ENCODE measurements at places on chromosomes 11 and 22.

DNA sequence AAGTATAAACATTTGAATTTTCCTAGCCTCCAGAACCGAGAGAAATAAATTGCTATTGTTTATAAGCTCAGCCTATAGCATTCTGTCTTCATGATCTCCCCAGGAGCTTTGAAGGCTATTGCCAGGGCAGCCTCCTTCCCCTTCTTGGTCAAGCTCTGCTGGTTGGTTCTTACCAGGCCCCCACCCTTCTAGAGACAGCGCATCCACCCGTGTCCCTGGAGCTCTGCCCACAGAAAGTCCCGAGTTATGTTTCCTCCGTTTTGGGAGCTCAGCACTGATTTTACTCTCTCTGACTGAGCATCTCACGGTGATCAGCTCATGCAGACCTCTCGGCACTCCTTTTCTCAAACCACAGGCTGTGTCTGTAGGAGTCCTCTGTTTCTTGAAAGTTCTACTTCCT lies 123.8 kb upstream of the SORL1-AS1 start:
- DNase-seq: no peak

- no peak for DNase-seq
Observed at GRCh38 chr11:15148169-15148568, 33.4 kb downstream of the INSC start.

DNA sequence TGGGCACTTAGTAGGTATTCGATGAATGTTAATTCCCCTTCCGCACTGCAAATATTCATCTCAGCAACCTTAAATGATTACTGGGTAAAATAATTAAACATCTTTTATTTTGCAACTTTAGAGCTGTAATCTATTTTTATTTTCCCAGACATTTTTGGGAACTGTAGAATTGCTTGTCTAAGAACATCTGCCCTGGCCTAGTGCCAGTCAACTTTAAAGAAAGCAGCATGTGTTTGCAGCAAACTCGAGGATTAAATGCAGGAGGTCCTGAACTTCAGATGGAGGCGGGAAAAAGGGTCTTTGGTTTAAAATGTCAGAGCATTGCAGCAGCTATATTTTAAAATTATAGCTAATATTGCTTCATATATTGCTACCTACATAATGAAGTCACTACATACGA lies 190.0 kb downstream of the PGR start:
- DNase-seq: no peak

DNA sequence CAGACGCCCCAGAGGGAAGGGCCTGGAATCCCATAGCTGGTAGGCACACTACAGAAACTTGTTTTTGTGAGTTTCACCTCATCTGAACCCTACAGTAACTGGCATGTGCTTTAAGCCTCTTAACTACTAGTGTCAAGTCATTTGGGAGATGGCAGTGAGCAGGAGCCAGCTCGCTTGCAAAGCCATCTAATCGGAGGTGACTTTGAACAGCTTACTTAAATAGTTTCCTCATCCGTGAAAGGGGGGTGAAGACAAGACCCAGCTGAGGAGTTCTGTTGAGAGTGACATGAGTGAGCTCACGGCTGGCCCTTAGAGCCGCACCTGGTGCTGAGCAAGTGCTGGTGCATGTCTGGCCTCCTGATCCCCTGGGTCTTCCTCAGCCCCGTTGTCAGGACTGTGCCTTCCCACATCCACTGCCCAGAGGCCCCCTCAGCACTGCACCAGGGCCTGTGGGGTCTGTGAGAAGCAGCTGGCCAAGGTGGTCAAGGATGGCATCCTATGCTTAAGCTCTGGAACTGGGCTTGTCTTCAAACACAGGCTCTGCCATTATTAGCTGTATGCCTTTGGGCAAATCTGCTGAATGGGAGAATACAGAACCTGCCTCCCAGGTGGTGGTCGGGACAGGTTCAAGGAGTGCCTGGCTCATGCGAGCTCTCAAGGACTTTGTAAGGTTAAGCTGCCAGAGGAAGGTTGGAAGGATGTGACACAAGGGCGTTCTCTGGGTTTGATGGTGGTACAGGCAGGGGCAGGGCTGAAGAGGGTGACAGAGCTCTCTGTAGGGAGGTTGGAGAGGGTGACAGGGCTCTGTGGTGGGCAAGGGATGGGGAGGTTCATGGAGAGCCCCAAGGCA lies 27.3 kb downstream of the INCENP start:
- no peak for DNase-seq

DNA sequence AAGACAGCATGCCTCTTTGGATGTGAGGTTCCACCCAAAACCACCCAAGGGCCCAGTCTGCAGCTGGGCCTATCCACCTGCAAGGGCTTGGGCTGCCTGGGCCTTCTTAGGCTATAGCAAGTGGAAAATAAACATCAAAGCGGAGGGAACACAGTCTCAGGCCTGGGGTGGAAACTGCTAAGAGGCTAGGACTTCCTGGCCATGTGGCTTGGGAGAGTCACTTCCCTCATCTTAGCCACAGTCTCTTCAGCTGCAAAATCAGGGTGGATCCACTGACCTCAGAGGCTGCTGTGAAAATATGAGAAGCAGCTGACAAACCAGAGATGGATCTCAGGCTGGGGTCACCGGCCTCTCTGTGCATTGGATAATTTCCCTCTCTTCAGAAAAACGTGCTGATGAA lies 30.6 kb upstream of the TFIP11 start:
- no peak for DNase-seq

DNA sequence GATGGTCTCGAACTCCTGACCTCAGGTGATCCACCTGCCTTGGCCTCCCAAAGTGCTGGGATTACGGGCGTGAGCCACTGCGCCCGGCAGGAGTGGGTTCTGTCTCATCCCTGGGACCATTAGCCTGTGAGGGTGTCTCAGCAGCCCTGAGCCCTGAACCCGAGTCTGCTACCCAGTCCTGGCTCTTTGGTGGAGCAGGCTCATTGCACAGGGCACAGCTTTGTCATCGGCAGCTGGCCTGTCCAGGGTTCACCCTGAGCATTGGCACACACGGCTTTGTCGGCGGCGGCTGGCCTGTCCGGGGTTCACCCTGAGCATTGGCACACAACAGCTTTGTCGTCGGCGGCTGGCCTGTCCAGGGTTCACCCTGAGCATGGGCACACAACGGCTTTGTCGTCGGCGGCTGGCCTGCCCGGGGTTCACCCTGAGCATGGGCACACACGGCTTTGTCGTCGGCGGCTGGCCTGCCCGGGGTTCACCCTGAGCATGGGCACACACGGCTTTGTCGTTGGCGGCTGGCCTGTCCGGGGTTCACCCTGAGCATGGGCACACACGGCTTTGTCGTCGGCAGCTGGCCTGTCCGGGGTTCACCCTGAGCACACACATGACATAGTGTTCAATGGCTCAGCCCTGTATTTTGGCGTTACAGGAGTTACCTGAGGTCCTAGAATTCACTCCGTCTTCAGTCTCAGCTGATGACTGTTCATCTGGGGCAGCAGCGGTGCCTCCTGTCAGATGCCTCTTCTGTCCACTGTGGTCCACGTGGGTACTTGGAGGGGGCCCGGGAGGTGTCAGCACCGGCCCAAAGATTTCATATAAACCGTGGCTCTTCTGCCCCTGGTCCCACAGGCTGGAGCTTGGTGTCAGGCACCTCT lies 1082.5 kb downstream of the BRD1 start:
- DNase-seq: no peak

DNA sequence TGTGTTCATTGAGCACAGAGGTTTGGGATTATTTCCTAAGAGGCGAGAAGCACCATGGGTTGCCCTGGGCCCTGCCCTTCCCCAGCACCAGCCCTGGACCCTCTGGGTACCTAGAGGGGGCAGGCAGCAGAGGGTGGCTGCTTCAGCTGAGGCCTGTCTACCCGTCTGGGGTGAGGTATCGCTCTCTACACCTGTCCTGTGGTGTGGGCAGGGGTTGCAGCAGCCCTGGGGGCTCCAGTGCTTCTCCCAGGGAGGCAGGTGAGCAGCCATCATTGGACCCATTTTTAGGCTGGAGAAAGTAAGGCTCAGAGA lies 15.6 kb downstream of the PRDM11 start:
- no peak for DNase-seq

- DNase-seq: no peak
Observed at GRCh38 chr22:39469326-39469680, 12.5 kb downstream of the MGAT3 start.

DNA sequence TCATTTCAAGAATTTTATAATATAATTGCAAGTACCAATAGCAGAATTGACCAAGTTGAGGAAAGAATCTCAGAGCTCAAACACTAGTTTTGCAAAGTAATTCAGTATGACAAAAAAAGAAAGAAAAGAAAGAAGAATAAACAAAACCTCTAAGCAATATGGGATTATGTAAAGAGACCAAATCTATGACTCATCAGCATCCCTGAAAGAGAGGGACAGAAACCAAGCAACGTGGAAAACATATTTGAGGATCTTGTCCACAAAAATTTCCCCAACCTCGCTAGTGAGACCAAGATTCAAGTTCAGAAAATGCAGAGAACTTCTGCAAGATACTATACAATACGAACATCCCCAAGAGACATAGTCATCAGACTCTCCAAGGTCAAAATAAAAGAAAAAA lies 203.7 kb upstream of the DDI1 start:
- no peak for DNase-seq

DNA sequence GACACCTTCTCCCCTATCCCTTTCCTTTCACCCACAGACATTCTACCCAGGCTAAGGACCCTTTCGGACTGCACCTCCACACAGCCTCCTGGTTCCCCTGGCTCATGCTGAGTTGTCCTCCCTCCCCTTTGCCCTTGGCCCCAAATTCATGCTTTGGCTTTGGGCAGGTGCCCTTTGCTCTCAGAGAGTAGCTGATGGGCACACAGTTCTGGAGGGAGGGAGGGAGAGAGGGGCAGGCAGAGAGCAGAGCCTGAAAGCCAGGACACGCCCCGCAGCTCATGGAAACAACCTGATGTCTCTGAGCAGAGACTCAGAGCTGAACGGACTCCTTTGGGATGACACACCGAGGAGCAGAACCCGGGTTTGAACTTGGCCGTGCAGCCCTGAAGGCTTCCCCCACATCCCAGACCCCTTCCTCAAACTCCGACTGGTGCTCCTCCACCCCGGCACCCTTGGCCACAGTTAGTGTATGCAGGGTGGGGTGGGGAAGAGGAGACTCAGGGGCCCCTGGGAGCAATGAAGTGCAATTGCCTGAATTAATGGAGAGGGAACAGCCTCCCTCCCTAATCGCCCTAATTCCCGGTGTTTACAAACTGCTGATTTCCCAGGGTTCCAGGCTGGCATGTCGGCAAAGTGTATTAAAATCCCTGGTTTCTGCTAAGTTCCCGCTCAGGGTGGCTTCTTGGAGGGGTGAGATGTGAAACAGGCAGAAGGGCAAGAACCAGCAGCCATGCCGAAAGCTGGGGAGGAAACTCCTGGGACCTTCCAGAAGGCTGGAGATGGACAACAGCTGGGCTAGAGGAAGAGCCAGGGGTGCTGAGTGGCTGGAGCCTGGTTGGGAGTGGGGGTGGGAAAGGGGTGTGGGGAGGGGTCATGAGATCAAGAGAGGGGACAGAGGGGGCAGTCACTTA lies 71.2 kb upstream of the SHISAL1 start:
- DNase-seq: no peak
